ENCODE measurements at places on chromosomes 4 and X.

DNA sequence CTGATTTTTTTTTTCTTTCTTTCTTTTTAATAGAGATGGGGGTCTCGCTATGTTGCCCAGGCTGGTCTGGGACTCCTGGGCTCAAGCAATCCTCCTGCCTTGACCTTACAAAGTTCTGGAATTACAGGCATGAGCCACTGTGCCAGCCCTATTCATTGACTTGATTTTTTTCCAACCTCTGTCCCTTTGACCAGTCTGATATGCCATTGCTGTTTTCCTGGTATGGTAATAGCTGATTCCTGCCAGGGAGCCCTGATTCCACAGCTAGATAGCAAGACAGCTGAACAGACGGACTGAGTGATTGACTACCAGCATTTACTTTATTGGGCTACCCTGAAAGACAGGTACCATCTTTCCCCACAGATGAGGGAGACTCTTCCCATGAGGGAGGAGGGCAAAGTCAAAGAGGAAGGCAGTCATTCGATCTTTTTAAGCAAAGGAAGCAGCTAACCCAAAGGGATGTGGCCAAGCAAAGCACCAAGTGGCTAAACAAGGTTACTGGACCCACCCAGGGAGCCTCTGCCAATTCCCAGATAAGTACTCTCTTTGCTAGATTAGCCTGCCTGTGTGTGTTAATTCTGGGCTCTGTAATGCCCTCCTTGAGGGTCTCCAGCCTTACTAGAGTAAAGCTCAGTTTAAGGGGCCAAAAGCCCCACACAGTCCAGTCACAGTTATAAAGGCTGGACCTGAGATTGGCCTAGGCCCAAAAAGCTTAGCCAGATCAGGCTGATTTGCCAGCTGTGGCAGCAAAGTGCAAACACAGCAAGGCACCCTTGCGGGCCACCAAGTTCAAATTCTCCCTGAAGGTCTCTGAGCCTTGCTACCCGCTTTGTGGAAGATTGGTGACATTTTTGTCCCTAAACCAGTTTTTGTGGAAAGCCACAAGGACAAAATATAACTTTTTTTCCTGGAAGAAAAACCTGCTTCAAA lies 192.4 kb upstream of the GPC4 start:
- no peak for DNase-seq

DNA sequence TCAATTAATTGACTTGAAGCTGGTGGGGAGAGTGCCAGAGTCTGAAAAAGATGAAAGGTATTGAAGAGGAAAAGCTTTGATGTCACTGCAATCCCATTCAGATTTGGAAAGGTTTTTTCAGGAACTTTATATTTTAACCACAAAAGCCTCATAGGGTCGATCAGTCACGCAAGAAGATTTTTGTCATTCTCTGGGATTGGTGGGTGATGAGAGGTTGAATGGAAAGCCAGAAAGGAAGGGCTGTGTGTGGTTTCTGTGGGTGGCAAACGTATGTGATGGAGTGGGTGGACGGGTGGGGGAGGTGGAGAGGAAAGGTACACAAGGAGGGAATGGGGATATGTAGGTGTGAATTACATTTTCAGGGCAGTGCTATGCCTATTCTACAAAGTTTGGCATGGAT lies 173.8 kb upstream of the SCML1 start:
- DNase-seq: no peak

- DNase-seq: no peak
These were observed 897 bp downstream of the PNMA6F start for GRCh38 chrX:153320555-153321184.

DNA sequence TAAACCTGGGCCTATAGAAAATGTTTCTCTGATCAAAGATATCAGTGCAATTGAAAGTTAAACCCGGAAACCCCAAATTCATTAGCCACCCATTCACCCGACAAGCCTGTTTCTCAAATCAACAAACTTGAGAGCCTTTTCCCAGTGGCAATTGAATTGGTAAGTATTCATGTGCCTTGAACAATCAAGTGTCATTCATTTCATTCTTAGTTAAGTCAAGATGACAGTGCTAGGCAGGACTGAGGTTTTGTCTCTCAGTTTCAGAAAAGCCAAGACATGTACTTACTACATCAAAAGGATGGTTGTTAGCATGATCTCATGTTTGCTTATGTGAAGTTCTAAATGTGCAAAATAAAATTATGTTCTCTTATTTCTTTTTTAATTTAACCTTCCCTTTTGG lies 32.3 kb downstream of the CC2D2A start:
- DNase-seq: no peak

DNA sequence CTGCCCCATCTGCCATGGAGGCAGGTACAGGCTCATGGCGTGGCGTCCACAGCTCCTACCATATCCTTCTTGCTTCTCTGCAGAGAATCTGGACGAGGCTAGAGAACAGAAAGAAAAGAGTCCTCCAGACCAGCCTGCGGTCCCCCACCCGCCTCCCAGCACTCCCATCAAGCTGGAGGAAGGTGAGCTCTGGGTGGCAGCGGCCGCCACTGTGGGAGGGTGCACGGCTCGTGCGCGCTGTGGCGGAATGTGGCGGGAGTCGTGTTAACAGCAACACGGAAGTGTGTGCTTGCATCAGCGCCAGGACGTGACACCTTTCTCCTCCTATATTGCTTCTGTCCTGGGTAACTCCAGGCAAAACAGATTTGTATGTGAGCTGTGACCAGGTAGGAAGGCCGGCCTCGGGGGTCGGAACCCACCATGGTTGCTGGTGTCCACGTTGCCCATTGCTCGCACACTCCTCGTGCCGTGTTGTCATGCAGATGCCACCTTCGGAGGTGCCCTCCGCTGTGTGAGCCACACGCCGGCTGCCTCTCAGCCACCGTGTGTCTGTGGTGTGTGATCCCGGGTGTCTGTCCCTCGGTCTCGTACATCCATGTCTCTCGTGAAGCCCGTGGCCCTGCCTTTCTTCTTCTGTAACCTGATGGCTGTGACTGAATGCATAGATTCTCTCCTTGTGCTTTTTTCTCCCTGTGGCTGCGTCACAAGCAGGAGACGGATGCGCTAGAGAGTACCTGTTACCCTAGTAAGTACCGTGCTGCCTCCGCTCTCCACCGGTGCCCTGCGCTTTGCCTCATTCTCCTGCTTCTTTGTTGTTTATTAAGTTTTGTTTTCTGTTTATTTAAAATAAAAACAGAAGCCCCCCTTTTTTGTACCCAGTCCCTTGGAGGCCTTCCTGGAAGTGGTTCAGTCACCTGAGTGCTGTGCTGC lies 37.0 kb downstream of the NOP14 start:
- no peak for DNase-seq

GRCh38 chr4:81694176-81694913 lies 222.6 kb upstream of the RASGEF1B start:
- no peak for DNase-seq

DNA sequence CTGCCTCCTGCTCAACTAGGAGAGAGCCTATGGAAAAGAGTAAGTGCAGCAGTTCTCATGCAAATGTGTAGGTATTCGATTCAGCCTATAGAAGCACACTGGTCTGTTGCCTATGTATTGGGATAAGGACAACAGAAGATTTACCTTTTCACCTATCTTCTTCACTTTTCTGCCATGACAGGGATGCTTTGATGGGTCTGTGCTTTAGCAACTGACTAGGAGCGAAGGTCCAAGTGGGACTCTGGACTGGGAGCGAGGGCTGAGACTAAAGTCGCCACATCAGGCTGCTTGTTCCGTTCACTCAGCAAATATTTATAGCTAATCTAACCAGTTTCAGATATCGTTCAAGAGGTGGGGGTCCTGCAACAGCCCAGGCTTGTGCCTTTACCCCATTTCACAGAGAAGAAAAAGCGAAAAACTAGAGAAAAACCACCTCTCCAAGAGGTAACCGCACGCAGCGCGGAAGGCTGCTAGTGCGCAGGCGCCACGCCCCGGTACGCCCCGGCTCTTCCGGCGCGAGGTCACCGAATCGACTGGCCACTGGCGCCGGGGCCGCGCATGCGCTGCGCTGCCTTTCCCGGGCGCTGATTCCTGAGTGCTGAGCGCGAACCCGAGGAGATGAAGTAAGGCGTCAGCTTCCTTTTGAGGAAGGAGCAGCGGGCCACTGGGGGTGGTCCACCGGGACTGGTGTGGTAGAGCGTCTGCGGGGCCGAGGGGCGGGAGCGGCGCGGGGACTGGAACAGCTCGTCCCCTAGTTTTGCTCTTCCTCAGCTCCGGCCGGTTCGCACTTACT lies at the start of gene RBMX2:
TSS of gene RBMX2 (plus strand) at position 573 of the 793 bp plus-strand sequence. CDS start at position 619, 46 bp downstream.
- DNase-seq: peak; percentile 53

DNA sequence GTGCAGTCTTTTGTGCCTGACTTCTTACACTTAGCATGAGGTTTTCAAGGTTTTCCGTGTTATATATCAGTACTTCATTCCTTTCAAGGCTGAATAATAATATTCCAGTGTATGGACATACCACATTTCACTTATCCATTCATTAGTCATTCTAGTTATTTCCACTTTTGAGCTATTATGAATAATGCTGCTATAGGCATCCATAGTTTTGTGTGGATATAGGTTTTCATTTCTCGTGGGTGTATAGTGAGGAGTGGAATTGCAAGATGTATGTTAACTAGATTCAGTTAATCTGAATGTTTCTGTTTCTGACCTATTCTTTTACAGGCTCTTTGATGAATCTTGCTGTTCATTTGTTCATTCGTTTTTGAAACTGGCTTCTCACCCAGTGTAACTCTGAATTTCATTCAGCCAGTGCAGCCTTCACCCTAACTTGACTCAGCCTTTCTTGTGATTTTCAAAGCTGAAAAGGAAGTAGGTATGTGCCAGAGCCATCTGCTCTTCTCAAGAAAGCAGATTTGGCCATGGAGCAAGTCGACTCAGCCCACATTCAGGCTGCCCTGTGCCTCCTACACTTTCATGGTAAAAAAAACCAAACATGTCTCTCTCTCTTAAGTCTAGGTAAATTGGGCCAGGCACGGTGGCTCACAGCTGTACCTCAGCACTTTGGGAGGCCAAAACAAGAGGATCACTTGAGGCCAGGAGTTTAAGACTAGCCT lies 56.3 kb upstream of the NOCT start:
- no peak for DNase-seq

- no peak for DNase-seq
These were observed at the start of gene XAGE5 for GRCh38 chrX:52811065-52811625. Gene XAGE5, plus strand, starts transcription at chrX:52811287. Its CDS starts 1,280 bp downstream, at chrX:52812567.

GRCh38 chr4:76981644-76982043 lies 32.1 kb downstream of the SEPTIN11 start:
- DNase-seq: no peak

GRCh38 chr4:101141230-101141629 lies 206.1 kb downstream of the PPP3CA start:
- no peak for DNase-seq

GRCh38 chrX:20205927-20206708 lies 60.6 kb downstream of the RPS6KA3 start:
- no peak for DNase-seq

GRCh38 chr4:114052227-114052626 lies 72.8 kb upstream of the ARSJ start:
- peak; percentile 7 for DNase-seq

GRCh38 chr4:23368081-23368697 lies 521.7 kb downstream of the PPARGC1A start:
- DNase-seq: no peak

DNA sequence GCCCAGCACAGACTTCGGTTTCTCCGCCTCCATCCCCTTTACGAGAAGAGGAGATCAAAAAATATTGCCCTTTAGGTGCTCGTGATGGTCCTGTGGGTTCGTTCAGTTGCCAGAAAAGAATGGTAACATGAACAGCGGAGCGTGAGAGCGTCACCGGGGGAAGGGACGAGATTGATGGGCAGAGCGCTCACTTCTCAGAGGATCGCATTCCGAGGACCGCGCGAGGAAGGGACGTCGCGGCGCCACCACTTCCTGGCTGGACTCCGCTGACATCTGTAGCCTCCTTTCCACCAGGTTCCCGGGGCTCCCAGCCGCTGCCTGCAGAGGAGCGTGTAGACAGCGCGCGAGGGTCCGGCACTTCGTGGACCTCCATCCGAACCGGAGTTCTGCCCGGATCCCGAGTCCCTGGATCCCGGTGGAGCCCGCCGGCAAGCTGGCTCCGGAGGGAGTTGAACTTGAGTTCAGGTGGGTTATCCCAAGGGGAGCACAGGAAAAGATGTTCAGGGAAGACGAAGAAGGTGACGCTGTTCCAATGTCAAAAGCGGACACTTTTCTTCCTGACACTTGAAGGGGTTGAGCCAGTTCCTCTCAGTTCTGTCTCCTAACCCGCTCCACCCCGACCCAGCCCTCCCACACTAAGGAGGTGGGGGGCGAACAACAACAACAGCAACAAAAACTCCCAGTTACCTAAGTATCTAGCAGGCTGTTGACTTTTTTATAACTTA lies 484 bp downstream of the GALNTL6 start:
- peak; percentile 4 for DNase-seq

DNA sequence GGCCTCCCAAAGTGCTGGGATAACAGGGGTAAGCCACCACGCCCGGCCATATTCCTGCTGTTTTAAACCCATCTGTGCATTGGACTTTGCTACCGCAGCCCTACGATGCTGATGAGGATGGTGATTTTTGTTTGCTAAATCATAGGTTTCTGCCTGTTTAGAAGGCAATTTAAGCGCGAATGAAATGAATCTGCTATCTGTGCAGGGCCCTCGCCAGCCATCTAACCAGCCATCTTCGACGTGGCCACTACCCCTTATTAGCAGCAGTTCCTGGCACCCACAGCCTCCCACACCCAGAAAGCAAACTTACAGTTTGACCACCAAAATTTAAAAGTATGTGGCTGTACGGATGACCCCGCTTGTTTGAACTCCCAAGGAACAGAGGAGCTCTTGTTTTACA lies 178.5 kb downstream of the SHOX start:
- DNase-seq: no peak

GRCh38 chr4:80043541-80043940 lies 29.5 kb downstream of the ANTXR2 start:
- no peak for DNase-seq

DNA sequence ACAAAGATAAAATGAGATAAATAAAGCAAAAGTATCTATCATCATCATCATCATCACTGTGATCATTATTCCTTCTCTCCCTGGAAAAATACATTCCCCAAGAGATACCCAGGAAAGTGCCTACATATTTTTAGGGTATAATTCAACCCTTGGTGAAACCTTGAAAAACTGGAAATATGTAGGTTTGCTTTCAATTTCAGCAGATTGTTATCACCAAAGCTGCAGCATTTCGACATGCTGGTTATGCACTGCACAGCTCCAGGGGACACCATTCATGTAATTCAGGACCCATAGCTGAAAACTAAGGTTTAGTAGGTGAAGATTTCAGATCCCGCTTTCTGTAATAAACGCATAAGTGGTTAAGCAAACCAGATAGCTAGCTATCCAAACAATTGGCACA lies 28.4 kb upstream of the FBXW7 start:
- no peak for DNase-seq

GRCh38 chrX:264634-265455 lies 16.3 kb upstream of the PLCXD1 start:
- no peak for DNase-seq
